ENCODE measurements at places on chromosomes 2 and 18.

DNA sequence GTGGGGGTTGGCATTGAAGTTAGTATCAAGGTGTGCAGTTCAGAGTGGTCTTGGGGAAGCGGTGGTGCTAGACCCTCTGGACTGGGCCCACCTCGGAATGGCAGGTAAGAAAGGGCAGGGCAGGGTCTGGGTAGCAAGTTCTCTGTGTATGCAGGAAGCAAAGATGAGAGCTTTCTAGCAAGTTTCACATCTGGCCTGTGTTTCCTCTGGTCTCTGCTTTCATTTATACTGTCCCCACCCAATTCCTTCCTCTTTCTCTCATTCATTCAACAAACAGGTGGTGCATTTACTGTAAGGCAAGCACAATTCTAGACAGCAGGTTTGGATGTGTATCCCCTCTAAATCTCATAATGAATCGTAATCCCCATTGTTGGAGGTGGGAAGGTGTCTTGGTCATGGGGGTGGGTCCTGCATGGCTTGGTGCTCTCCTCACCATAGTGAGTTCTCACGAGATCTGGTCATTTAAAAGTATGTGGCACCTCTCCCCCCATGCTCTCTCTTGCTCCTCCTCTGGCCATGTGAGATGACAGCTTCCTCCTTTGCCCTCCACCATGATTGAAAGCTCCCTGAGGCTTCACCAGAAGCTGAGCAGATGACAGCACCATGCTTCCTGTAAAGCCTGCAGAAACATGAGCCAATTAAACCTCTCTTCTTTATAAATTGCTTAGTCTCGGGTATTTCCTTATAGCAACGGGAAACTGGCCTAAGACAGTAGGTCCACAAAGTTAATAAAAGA is 51.8 kb downstream of the PKDCC start:
- no peak for DNase-seq

GRCh38 chr18:5969989-5970403 is 74.7 kb upstream of the TMEM200C start:
- no peak for DNase-seq

GRCh38 chr2:50284188-50284587 is 747.7 kb downstream of the NRXN1 start:
- DNase-seq = no peak

GRCh38 chr2:213959589-213959988 is 451.3 kb upstream of the VWC2L start:
- DNase-seq = no peak

DNA sequence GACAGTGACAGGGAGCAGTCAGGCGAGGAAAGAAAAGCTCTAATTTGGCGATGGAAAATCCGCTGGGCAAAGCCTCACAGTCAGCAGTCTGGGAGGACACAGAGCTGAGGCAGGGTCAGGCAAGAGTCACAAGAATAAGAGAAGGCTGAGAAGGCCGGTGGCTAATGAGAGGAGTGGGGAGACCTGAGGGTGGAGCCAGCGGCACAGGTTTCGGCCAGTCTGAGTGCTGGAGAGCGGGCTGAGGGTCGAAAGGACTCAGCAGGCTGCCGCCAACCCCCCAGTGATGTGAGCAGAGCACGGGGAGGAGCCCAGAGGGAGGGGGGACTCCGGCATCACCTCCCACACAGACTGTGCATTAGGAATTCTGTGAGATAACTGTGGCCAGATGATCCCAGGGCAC is 500.6 kb upstream of the MYT1L start:
- no peak for DNase-seq

- DNase-seq = no peak
Observed at GRCh38 chr18:12359515-12359927, 17.5 kb downstream of the AFG3L2 start.

Measured in stimulated activated CD4-positive, alpha-beta T cell treated with anti-CD3 and anti-CD28 coated beads, Interleukin-1b, Interleukin-23, amount 100 ng/mL, for 1 hour (primary cell).